Activated naive CD4-positive, alpha-beta T cell treated with anti-CD3 and anti-CD28 coated beads for 36 hours (primary cell): ENCODE measurements at places on chromosomes 5 and 9.

DNA sequence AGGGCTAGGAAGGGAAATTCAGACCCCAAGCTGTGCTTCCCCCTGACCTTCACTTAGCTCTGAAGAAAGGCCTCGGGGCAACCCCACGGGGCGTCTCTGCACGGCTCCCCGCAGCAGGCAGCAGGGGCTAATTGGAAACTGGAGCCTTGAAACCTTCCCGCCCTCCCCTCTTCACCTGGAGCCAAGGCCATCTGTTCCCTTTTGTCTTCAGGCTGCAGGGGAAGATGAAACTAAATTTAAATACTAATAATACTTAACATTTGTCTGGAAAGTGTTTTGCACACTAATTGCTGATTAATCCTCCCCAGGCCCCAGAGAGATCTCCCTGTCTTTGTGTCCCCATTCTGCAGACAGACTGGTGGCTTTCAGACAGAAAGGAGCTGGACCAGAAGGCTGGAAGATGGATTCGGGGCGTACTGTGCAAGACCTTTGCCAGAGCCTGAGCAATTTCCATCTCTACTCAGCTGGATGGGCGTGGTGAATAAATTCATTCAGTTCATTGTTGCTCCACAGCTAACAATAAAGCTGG, 34.1 kb upstream of the CPLX2 start:
- no peak for DNase-seq
- no peaks in the 10 kb centered on the region for H3K4me1 ChIP-seq
- no peaks in the 10 kb centered on the region for H3K27me3 ChIP-seq
- H3K36me3 ChIP-seq, result no peaks in the 10 kb centered on the region
- no peak overlapping the region for H3K4me3 ChIP-seq
- no peak overlapping the region for H3K27ac ChIP-seq

- no peaks in the 10 kb centered on the region for H3K36me3 ChIP-seq
- no peak overlapping the region for H3K27ac ChIP-seq
- no peaks in the 10 kb centered on the region for H3K4me1 ChIP-seq
- H3K4me3 ChIP-seq, result no peak overlapping the region
- peaks cover 15% of the 10 kb centered on the region for H3K27me3 ChIP-seq
Measured at GRCh38 chr5:74418261-74418660, 222.3 kb downstream of the ENC1 start.

DNA sequence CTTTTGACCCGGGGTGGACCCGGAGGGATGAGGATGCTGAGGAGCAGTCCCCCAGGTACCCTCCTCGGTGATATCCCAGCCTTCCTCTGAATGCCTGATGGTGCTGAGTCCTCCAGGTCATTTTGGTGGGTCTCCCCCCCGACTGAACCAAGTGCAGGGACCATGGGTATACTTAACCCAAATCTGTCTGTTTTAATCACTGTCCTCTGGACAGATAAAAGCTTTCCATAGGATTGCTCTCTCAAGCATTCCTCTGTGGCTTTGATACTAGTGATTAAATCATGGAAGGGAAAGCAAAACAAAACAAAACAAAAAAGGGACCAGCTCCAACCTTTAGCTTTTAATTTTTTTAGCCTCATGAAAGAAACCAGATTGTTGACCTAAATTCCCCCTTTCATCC, 26.0 kb downstream of the PAPPA start:
- H3K27ac ChIP-seq, result no peak overlapping the region
- no peaks in the 10 kb centered on the region for H3K4me1 ChIP-seq
- no peak overlapping the region for H3K4me3 ChIP-seq

DNA sequence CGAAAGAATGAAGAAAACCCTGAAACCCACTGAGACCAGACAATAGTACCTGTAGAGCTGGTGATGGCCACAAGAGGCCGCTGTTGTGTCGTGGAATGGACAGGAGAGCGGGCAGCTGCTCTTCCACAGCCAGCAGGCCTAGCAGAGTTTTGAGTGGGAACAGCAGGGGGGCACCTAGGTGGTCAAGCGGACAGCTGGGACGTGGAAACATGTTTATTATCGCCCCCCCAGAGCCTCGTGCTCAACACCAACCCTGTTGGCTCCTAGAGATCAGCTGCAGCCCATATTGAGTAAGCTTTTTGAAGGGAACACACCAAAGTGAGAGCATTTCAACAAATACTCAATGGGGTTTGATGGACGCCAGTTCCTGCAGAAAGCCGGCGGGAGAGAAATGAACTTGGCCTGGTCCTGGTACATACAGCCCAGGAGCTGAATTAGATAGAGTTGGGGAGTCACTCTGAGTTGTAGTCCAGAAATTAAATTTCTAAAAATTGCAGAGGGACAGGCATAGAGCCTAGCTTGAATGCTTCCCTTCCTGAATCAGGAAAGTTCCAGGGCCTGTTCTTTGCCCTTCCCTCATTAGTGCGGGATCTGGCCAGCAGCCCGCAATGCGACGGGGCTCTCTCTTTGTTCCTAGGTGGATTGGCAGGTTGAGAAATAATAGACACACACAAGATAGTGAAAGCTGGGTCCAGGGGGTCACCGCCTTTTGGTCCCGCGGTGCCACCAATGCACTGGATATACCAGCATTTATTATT, 33.8 kb downstream of the MFAP3 start:
- DNase-seq, result peak; percentile 91
- H3K4me3 ChIP-seq, result no peak overlapping the region
- no peaks in the 10 kb centered on the region for H3K27me3 ChIP-seq
- peaks cover 11% of the 10 kb centered on the region for H3K4me1 ChIP-seq
- no peak overlapping the region for H3K27ac ChIP-seq
- no peaks in the 10 kb centered on the region for H3K36me3 ChIP-seq

GRCh38 chr9:33468215-33468730, 5.5 kb downstream of the NOL6 start:
- H3K27ac ChIP-seq, result no peak overlapping the region
- H3K4me1 ChIP-seq, result peaks cover 28% of the 10 kb centered on the region
- no peak for DNase-seq
- no peaks in the 10 kb centered on the region for H3K27me3 ChIP-seq

DNA sequence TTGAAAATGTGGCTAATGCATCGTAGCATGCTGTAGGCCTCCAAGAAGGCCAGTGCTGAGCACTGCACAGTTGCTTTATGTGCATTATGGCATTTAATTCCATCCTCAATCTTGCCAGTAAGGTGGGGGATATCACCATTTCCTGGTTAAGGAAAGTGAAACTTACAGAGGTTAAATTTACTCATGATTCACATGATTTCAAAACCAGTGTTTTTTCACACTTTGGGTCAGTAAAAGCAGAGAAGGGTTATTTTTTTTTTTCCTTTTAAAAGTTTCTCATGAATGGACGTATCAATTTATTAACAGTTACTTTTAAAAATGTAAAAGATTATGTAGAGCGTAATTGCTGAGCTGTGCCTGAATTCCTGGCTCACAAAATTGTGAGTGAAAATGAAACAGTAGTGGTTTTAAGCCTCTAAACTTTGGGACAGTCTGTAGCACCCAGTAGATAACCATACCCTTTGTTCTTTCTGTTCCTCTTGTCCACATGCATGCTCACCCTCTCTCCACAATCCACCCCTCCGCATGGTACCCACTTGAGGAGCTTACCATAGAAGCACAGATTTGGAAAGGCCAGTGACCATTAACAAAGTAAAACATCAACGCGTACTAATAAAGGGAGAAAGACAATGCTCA, 21.2 kb downstream of the MAST4 start:
- peaks cover 19% of the 10 kb centered on the region for H3K4me1 ChIP-seq
- no peaks in the 10 kb centered on the region for H3K36me3 ChIP-seq
- peaks cover 20% of the 10 kb centered on the region for H3K27me3 ChIP-seq
- H3K4me3 ChIP-seq, result no peak overlapping the region

- no peak for DNase-seq
- peaks cover 9% of the 10 kb centered on the region for H3K4me1 ChIP-seq
- H3K4me3 ChIP-seq, result no peak overlapping the region
- H3K27ac ChIP-seq, result no peak overlapping the region
- no peaks in the 10 kb centered on the region for H3K36me3 ChIP-seq
Measured at GRCh38 chr9:112065806-112066606, 109.1 kb downstream of the SUSD1 start.

DNA sequence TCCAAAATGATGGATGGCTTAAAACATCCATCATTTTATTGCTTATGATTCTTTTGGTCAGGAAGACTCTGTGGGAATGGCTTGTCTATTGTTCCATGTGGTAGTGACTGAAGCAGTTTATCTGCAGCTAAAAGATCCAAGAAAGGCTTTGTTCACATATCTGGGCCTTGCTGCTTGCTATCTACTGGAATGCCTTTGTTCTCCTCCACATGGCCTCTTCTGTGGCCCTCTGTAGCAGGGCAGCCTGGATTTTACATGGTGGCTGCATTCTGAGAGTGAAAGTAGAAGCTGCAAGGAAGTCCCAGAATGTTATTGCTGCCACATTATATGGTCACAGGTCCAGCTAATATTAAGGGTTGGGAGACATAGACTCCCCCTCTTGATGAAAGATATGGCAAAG, 35.1 kb downstream of the DMXL1 start:
- H3K4me1 ChIP-seq, result peaks cover 2% of the 10 kb centered on the region
- DNase-seq, result no peak
- H3K27ac ChIP-seq, result no peak overlapping the region
- no peak overlapping the region for H3K4me3 ChIP-seq

DNA sequence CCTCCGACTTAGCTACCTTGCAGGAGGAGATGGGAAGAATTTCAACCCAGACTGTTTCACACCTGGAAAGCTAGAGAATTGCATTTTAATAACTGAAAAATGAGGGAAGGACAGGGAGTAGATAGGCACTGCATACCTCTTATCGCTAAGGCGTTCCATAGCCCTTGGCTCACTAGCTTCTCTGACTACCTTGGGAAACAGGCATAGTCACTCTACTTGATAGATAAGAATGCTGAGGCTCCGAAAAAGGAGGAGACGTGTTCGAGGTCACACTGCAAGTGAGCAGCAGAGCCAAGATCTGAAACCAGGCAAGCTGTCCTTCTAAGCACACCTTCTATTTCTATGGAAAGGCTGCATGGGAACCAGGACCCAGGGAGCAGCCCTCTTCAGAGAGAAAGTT, 168.9 kb downstream of the CRB2 start:
- H3K27ac ChIP-seq, result no peak overlapping the region
- H3K4me1 ChIP-seq, result no peaks in the 10 kb centered on the region
- peaks cover 5% of the 10 kb centered on the region for H3K36me3 ChIP-seq
- DNase-seq, result no peak
- H3K4me3 ChIP-seq, result no peak overlapping the region

- no peak overlapping the region for H3K4me3 ChIP-seq
- H3K27ac ChIP-seq, result no peak overlapping the region
- H3K4me1 ChIP-seq, result no peaks in the 10 kb centered on the region
- no peaks in the 10 kb centered on the region for H3K36me3 ChIP-seq
Measured at GRCh38 chr9:74303945-74304344, 193.2 kb upstream of the RORB start.

DNA sequence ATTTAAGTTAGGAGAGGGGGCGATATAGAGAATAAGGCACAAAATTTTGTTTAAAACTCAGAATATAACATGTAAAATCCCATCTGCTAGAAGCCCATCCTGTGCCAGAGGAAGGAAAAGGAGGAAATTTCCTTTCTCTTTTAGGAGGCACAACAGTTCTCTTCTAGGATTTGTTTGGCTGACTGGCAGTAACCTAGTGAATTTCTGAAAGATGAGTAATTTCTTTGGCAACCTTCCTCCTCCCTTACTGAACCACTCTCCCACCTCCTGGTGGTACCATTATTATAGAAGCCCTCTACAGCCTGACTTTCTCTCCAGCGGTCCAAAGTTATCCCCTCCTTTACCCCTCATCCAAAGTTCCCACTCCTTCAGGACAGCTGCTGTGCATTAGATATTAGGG, 18.3 kb downstream of the MOCS2 start:
- no peak for DNase-seq
- peaks cover 7% of the 10 kb centered on the region for H3K36me3 ChIP-seq
- no peaks in the 10 kb centered on the region for H3K27me3 ChIP-seq
- H3K4me3 ChIP-seq, result no peak overlapping the region
- H3K4me1 ChIP-seq, result peaks cover 27% of the 10 kb centered on the region

- no peak overlapping the region for H3K4me3 ChIP-seq
- DNase-seq, result no peak
- H3K27ac ChIP-seq, result no peak overlapping the region
- no peaks in the 10 kb centered on the region for H3K36me3 ChIP-seq
Measured at GRCh38 chr5:79130781-79131180, 19.2 kb downstream of the BHMT start.

- no peak for DNase-seq
- no peak overlapping the region for H3K27ac ChIP-seq
- H3K4me3 ChIP-seq, result no peak overlapping the region
- H3K4me1 ChIP-seq, result peaks cover 18% of the 10 kb centered on the region
- peaks cover 2% of the 10 kb centered on the region for H3K36me3 ChIP-seq
- no peaks in the 10 kb centered on the region for H3K27me3 ChIP-seq
Measured at GRCh38 chr9:112861638-112862555, 28.8 kb downstream of the SLC46A2 start.

- H3K4me3 ChIP-seq, result no peak overlapping the region
- peaks cover 5% of the 10 kb centered on the region for H3K4me1 ChIP-seq
- DNase-seq, result no peak
- H3K27me3 ChIP-seq, result peaks cover 1% of the 10 kb centered on the region
- H3K27ac ChIP-seq, result no peak overlapping the region
- no peaks in the 10 kb centered on the region for H3K36me3 ChIP-seq
Measured at GRCh38 chr5:59177644-59178043, 594.8 kb downstream of the RAB3C start.

- no peaks in the 10 kb centered on the region for H3K27me3 ChIP-seq
- H3K27ac ChIP-seq, result no peak overlapping the region
- no peaks in the 10 kb centered on the region for H3K4me1 ChIP-seq
- H3K36me3 ChIP-seq, result no peaks in the 10 kb centered on the region
- no peak for DNase-seq
- no peak overlapping the region for H3K4me3 ChIP-seq
Measured at GRCh38 chr9:80881320-80881719, 808.0 kb downstream of the TLE1 start.

DNA sequence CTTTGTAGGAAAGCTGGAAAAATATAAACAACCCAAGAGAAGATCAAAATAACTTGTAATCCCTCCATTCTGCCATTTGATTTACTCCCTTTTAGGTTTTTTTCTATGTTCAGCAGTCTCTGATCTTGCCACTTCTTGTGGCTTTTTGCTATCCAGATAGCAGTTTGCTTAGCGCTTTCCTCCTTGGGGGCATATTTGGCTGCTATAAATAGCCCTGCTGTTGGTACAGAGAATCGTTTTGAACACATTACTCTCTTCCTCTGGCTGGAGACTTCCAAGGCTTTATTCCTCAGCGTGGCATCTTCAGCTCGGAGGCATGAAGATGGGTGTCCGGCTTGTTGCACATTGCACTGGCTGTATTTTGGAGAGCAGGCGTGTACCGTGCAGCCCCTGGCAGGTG, 38.6 kb downstream of the HMCN2 start:
- H3K27me3 ChIP-seq, result peaks cover under 1% of the 10 kb centered on the region
- no peak overlapping the region for H3K27ac ChIP-seq
- no peak overlapping the region for H3K4me3 ChIP-seq
- H3K36me3 ChIP-seq, result no peaks in the 10 kb centered on the region
- no peaks in the 10 kb centered on the region for H3K4me1 ChIP-seq
- DNase-seq, result no peak

GRCh38 chr5:61301341-61302199, 30.5 kb upstream of the ZSWIM6 start:
- H3K27ac ChIP-seq, result no peak overlapping the region
- peaks cover 4% of the 10 kb centered on the region for H3K4me1 ChIP-seq
- H3K36me3 ChIP-seq, result no peaks in the 10 kb centered on the region
- DNase-seq, result no peak

GRCh38 chr5:18811661-18812060, 1176.3 kb downstream of the CDH18 start:
- no peak overlapping the region for H3K27ac ChIP-seq
- DNase-seq, result no peak
- H3K36me3 ChIP-seq, result no peaks in the 10 kb centered on the region
- H3K4me3 ChIP-seq, result no peak overlapping the region
- peaks cover 2% of the 10 kb centered on the region for H3K27me3 ChIP-seq
- no peaks in the 10 kb centered on the region for H3K4me1 ChIP-seq
